ENCODE measurements at places on chromosomes 5 and 9. TPM values are rescaled to one million over a fixed set of nuclear protein-coding genes. Genes with fewer than 3 reads are reported as not detected.

The BTNL3 gene
- total RNA-seq = 0.19 TPM

The ZNF354C gene
- total RNA-seq = 2.8 TPM

- peak overlapping the region; percentile 18 for H3K4me3 ChIP-seq
- peaks cover 3% of the 10 kb centered on the region for H3K27me3 ChIP-seq
- H3K4me1 ChIP-seq = peaks cover 13% of the 10 kb centered on the region
- H3K27ac ChIP-seq = no peak overlapping the region
- no peak for DNase-seq
These were observed 617 bp downstream of the SLC9A3 start for GRCh38 chr5:523441-524222.

DNA sequence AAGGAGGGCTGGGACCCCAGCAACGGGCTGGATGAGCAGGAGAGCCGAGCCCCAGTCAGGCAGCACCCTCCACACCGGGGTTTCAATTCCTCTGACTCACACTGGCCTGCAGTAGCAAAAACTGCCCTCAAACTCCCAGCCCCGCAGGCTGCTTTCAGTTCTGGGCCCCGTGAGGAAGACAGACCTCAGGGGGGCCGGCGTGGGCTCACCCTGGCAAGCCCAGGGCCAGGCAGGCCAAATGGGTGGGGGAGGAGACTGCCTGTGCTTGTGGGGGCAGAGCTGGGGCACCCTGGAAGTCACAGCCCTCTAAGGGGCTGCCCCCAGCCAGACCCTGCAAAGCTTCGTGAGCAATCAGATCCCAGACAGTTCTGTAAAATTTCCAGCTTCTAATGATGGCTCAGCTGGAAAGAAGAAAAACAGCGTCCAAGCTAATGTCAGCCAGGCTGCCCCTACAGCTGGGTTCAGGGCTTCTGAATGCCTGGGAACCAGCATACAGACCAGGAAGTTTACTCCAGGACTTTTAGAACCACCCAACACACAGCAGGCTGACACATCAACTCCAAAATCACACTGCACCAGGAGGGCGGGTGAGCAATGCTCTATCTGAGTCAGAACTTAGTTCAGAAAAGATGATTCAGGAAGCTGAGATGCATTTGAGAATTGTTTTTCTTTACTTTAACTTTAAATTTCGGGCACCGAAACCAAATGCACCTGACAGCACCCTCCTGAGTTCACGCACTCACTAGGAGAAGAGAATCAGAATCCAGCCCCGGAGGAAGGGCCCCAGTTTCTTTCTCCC is 34.7 kb downstream of the LPCAT1 start:
- H3K4me3 ChIP-seq = no peak overlapping the region
- no peak overlapping the region for H3K27ac ChIP-seq
- DNase-seq = no peak
- H3K36me3 ChIP-seq = peaks cover 2% of the 10 kb centered on the region
- no peaks in the 10 kb centered on the region for H3K27me3 ChIP-seq

The GDF9 gene
- 0.08 TPM for total RNA-seq

- peak within 1 kb of the TSS; percentile 71 for H3K4me3 ChIP-seq
- peaks cover 22% of the 10 kb centered on the region for H3K4me1 ChIP-seq
- H3K27me3 ChIP-seq = no peaks in the 10 kb centered on the region
- no peaks in the 10 kb centered on the region for H3K36me3 ChIP-seq
These were observed at the start of gene CD14 for GRCh38 chr5:140633021-140633471. CD14 (minus strand) TSS chr5:140633175; CDS start chr5:140633071, 104 bp downstream.

- H3K4me1 ChIP-seq = peaks cover 42% of the 10 kb centered on the region
- no peaks in the 10 kb centered on the region for H3K27me3 ChIP-seq
- no peak overlapping the region for H3K4me3 ChIP-seq
- no peak for DNase-seq
- H3K36me3 ChIP-seq = no peaks in the 10 kb centered on the region
- peak overlapping the region; percentile 55 for H3K27ac ChIP-seq
These were observed 55.9 kb downstream of the IRF1 start for GRCh38 chr5:132434416-132435286.

DNA sequence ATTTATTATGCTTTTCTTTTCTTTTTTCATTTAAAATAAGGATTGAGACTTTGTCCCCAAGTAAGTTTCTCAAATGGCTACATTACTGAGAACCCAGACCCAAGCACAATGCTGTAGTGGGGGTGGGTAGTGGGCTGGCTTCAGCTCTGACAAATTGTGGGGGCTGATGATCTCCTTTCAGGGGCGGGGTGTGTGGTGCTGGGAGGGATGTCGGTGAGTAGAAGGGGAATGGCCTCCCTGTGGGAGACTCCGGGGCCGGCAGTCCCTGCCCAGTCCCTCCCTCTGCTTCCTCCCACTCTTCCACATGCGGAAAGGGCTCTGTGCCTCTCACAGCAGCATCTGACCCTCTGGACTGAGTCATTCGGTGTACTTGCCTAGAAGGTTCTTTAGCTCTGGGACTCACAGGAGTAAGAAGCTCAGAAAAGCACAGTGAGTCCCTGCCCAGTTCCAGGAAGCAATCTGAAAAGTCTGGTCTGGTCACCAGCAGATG is 14.3 kb downstream of the CD180 start:
- H3K4me1 ChIP-seq = no peaks in the 10 kb centered on the region
- H3K27me3 ChIP-seq = no peaks in the 10 kb centered on the region
- DNase-seq = no peak
- no peaks in the 10 kb centered on the region for H3K36me3 ChIP-seq
- H3K27ac ChIP-seq = no peak overlapping the region
- H3K4me3 ChIP-seq = no peak overlapping the region

- no peaks in the 10 kb centered on the region for H3K27me3 ChIP-seq
- DNase-seq = no peak
- no peak overlapping the region for H3K4me3 ChIP-seq
- no peaks in the 10 kb centered on the region for H3K36me3 ChIP-seq
These were observed 100.7 kb downstream of the KLF4 start for GRCh38 chr9:107388890-107389289.

GRCh38 chr5:79560771-79561524 is 47.0 kb upstream of the HOMER1 start:
- no peaks in the 10 kb centered on the region for H3K4me1 ChIP-seq
- H3K27me3 ChIP-seq = no peaks in the 10 kb centered on the region
- no peak for DNase-seq
- no peak overlapping the region for H3K27ac ChIP-seq
- H3K36me3 ChIP-seq = no peaks in the 10 kb centered on the region

The IFNK gene
- not detected for total RNA-seq

The FAM13B gene
- 19.0 TPM for total RNA-seq

DNA sequence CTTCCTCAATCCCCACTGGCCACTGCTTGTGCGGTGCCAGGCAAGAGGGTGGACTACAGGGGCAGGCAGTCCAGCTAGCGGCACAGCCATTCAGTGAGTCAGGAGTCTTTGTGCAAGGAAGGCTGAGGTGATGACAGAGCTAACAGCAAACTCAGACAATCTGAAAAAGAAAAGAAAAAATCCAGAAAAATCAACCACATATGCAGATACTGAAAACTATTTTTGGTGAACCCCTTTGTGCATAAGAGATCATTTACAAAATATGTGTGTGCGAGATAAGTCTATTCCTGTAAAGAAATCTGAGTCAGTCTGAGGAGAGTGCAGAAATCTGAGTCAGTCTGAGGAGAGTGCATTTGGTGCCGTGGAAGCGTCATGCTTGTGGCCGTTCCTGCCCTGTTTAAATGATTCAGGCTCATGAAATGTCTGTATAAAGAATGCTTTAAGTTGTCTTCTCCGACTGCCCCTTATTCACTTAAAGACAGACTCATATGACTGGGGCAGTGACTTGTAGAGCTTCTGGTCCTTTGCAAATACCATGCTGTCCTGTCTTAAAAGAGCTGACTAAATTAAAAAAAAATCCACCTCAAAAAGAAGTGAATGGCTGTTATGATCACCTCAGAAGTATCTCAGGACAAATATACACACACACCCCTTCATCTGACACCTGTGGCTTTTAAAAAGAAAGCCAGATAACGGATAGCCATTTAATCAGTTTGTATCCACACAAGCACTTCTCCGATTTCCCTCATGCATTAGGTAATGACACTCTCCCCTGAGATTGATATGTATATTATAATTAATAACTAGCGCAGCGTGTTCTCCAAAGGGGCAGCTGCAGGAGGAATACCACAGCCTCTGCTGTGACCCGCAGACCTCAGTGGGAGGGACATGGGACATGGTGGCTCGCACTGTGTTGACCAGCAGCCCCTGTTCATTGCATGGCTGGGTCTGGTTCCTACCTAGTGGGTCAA is 47.3 kb downstream of the TRIO start:
- no peaks in the 10 kb centered on the region for H3K4me1 ChIP-seq
- no peak overlapping the region for H3K4me3 ChIP-seq
- DNase-seq = no peak
- H3K27ac ChIP-seq = no peak overlapping the region
- no peaks in the 10 kb centered on the region for H3K36me3 ChIP-seq
- H3K27me3 ChIP-seq = no peaks in the 10 kb centered on the region

GRCh38 chr5:154421868-154422267 is 23.9 kb upstream of the SAP30L start:
- H3K36me3 ChIP-seq = peaks cover 3% of the 10 kb centered on the region
- no peak for DNase-seq
- H3K27me3 ChIP-seq = no peaks in the 10 kb centered on the region
- no peak overlapping the region for H3K27ac ChIP-seq

All from liver (tissue), 10 donors.